Activated CD4-positive, alpha-beta T cell treated with anti-CD3 and anti-CD28 coated beads for 36 hours (primary cell): ENCODE measurements at places on chromosomes 4 and X.
A peak's percentile ranks its signal among the peaks of the same experiment; 100 is the strongest.

DNA sequence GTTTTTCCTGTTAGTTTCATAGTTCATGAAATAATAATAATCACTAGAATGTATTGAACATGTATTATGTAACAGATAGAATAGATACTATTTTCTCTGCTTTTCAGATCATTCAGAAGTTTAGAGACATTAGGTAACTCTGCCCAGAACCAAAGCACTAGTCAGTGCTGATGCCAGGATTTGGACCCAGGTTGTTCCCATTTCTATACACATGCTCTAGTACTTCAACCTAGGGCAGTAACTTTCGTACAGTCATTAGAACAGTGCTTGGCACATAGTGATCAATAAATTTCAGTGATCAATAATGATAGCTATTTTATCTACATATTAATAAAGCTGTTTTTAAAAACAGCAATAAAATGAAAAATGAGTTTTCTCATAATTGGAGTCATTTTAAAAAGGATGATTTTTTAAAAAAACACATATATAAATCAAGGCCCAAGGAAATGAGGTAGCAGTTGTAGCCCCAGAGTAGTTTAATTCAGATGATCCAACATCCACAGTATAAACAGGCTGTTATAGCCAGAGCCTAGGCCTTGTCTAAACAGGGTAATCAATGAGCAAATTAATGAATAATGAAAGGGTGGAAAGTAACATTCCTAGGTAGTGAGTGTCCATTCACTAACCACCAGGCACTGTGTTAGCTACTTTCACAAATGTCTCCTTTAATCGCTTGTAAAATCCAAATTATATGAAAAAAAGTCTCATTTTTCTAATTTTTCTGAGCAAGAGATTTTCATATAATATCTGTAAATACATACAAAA is 25.6 kb downstream of the TXK start:
- DNase-seq, result no peak

DNA sequence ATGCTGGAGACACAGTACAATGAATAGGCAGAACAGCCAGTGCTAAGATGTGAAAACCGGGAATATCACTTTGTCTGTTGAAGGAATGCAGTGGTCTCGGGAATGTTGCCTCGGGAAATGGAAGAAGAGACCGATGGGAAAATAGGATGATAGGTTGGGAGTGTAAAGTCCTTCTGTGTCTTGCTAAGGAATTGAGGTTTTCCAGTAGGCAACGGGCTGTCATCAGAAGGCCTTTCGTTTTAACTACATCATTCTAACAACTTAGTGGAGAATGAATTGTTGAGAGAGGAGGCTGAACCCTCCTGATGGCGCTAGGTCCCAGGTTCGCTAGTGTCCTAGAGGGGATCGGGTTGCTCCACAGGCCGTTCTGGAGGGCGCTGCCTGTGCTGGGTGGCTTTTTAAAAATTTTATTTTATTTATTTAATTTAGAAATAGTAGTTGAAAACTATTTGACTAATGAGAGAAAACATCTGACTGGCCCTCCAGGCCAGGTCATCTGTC is 730 bp downstream of the VBP1 start:
- DNase-seq, result peak; percentile 25

GRCh38 chrX:39158801-39159657 is 357.8 kb downstream of the MID1IP1 start:
- no peak for DNase-seq

DNA sequence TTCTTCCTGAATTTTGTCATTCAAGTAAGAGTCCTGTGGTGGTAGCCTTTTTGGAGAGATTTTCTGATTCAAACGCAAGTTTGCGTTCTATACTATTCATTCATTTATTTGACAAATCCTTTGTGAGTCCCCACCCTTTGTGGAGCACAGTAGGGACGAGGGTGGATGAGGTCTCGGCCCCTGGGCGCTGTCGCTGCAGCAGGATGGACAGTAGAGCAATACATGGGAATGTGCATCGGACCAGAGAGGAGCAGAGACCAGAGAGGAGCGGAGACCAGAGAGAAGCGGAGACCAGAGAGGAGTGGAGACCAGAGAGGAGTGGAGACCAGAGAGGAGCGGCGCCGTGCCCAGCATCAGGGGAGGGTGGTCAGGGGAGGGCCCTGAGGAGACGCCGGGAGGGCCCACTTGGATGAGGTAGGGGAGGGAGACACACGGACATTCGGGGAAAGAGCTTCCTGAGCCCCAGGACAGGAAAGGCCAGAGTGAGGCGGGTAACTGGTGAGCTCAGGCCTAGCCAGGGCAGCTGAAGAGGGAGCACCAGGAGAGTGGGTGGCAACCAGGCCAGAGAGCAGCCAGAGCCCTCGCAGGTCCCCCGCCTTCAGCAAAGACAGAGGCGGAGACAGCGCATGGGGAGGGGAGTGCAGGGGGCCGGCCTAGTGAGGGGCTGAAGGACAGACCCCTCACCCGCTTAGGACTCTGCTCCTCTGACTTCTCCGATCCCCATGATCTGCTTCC is 67.3 kb downstream of the NAT8L start:
- no peak for DNase-seq

GRCh38 chr4:4859799-4860599 is 534 bp downstream of the MSX1 start:
- DNase-seq, result no peak

- DNase-seq, result no peak
These were observed 28.8 kb downstream of the SH3TC1 start for GRCh38 chr4:8227771-8228318.

DNA sequence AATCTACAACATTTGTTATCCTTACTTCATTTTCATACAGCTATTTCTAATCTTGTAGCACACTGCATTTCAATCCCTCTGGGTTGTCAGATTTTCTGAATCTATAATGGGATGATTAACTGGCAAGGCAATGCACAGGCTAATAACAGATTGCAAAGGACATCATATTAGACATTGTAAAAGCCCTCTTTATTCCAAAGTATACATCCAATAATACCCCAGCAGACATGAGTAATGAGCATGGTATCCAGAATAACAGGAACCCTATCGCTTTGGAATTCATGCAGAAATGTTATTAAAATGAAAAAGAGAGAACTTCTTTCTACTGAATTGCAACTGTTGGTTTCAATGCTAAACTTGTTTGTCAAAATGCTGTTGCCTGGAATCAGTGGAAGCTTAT is 122.9 kb downstream of the C4orf33 start:
- DNase-seq, result no peak

DNA sequence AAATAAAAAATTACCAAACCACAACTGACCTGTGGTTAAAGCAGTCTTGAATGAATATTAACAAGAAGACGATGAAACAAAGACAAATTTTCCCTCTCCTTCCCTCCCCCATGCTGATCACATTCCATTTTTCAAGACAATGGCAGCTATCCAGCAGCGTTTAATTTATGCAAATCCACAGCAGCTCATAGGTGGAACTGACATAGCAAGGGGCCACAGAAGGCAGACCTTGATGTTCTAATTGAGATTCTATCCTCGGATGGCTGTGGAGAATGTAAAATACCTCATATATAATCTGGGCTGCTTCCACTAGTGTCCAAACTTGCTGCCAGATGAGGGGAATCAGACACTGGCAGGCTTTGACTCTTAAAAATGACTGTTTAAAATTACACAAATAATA is 211.5 kb downstream of the CHRDL1 start:
- no peak for DNase-seq

DNA sequence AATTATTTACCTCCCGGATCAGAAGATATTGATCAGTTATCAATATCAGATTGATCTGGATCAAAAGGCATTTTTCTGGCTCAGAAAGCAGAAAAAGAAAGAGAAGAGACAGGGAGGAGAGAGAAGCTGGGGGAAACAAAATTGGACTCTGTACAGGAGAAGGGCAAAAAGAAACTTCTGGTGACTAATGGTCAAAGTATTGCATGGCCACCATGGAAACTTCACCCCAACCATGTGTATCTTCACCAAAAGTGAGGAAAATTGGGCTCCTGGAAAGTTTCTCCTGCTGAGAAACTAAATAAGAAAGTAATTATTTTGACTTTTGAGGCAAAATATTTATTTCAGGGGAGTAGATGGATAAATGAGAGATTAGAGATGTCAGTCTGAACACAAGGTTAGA is 33.9 kb downstream of the RNF150 start:
- DNase-seq, result no peak

DNA sequence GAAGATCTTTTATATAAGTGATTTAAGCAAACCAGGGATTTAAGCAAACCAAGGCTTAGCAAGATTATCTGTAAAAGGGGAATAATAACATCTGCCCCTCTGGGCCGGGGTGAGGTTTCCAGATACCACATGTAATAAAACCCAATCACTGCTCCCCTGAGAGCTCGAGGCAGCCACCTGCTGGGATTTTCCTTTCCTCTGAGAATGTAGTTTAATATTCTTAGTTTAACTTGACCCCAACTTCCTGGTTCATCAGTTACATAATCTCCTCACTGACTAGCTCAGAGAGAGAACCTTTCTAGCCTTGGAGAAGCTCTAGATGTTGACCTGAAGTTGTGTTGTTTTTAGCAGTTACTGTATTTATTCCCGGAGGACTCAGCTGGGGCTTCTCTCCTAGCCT is 322.4 kb downstream of the ARHGAP10 start:
- no peak for DNase-seq

DNA sequence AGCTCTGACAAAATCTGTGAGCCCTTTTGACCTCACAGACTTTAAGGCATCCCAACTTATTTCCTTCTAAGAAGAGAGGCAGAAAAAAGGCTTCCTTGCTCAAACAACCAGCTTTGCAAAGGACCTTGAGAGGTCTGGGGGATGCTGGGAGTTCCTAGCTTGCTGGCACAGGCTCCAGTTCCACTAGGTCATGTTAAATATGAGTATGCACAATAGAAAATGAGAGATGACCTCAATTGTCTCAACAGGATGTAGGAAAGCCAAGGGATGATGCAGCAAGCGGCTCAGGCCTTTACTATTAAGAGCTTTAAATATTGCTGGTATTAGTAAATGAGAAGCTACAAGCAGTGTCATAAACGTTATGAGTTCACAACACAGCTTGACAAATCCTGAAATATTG is 13.3 kb upstream of the ZNF827 start:
- DNase-seq, result no peak

GRCh38 chr4:183876268-183876934 is 28.7 kb upstream of the STOX2 start:
- no peak for DNase-seq

- peak; percentile 18 for DNase-seq
These were observed 37.7 kb upstream of the RAB33B start for GRCh38 chr4:139416073-139416673.

- DNase-seq, result no peak
These were observed 58.6 kb downstream of the ELOVL6 start for GRCh38 chr4:110139815-110140214.

DNA sequence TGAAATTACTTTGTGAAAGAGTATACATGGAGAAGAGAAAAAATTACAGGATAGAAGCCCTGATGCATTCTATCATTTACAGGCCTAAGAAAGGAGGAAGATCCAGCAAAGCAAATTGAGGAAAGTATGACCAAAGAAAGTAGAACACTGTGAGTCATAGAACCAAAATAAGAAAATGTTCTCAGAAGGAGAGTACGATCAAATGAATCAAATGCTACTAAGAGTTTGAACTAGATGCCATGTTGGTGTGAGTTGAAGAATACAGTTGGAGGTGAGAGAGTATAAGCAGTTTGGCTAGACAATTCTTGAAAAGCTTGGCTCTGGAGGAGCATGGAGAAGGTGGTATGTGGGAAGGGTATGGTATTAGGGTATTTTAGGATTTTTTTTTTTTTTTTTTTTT is 161.8 kb downstream of the RPA4 start:
- no peak for DNase-seq

DNA sequence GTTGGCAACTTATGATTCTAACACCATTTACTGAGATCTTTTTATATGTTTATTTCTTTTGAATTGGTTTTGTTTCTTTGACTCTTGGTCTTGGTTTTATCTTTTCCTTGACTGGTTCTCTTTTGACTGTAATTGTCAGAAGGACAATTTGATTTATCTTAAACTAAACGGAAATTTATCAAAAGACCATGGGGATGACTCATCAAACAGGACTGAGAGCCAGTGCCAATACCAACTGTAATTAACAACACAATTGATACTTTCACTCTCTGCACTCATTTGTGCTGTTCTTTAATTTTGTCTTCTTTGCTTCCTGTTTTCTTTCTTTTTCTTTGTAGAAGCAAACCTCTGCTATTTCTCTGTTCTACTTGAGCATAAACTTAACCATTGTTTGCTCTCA is 776.8 kb downstream of the CCSER1 start:
- no peak for DNase-seq

- no peak for DNase-seq
These were observed 10.9 kb downstream of the RTL5 start for GRCh38 chrX:72120837-72121236.

- DNase-seq, result no peak
These were observed 80.0 kb downstream of the AREG start for GRCh38 chr4:74524985-74525384.

GRCh38 chrX:37883196-37883595 is 35.8 kb upstream of the DYNLT3 start:
- no peak for DNase-seq

DNA sequence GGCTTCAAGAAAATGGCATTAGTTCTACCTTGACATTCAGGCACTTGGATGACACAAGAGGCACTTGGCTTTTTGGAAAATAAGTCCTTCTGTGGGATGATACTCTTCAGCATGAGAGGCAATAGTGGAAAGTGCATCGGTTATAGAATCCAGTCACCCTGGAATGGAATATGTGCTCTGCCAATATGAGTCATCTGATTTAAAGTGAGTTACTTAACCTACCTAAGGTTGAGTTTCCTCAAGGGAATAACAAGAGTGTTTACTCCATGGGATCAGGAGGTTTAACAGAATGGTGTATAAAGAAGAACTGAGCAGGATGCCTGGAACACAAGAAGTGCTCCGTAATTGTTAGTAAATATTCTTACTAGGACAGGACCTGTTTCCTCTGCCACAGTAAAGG is 10.7 kb downstream of the SLC39A8 start:
- no peak for DNase-seq

DNA sequence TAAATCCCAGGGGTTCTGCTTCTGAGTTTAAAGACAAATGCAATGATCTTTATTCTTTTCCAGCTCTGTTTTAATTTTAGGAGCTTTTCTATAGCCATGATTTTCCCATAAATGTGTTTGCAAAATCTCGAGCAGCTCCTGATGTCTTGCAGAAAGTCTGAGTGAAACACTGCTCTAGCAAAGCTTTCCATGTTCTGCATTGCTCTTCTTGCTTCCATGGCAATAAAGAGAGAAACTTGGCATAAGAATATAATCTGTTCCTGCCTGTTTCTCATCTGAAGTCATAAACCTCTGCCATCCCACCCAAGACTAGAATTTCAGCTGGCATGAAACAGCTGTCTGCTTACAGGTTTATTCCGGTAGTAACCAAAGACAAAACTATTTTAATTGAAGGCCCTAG is 254.5 kb downstream of the SPRY1 start:
- no peak for DNase-seq
